ENCODE measurements at places on chromosomes 7 and 10. TPM values are rescaled to one million over a fixed set of nuclear protein-coding genes. Genes with fewer than 3 reads are reported as not detected.

GRCh38 chr7:10855583-10855982, 118.1 kb upstream of the PHF14 start:
- H3K27me3 ChIP-seq, result no peaks in the 10 kb centered on the region
- no peak overlapping the region for H3K4me3 ChIP-seq
- H3K4me1 ChIP-seq, result no peaks in the 10 kb centered on the region
- no peak overlapping the region for H3K27ac ChIP-seq
- peak; percentile 59 for DNase-seq

DNA sequence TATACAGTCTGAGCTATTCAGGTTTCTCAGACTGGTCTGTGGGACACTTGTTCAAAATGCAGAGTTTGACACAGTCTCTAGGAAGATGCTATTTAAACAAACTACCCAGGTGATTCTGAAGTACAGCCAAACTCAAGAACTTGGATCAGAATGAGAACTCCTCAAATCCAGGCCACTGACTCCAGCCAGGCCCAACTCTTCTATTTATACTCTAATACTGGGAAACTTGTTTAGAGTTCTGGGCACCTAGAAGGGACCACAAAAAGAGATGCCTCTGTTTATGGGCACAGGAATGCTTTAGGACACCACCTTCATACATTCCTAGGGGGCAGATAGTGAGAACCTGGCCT, 40.1 kb upstream of the ADD3 start:
- no peak for DNase-seq
- no peak overlapping the region for H3K27ac ChIP-seq
- H3K27me3 ChIP-seq, result no peaks in the 10 kb centered on the region
- H3K4me1 ChIP-seq, result peaks cover 4% of the 10 kb centered on the region
- no peaks in the 10 kb centered on the region for H3K36me3 ChIP-seq
- no peak overlapping the region for H3K4me3 ChIP-seq

DNA sequence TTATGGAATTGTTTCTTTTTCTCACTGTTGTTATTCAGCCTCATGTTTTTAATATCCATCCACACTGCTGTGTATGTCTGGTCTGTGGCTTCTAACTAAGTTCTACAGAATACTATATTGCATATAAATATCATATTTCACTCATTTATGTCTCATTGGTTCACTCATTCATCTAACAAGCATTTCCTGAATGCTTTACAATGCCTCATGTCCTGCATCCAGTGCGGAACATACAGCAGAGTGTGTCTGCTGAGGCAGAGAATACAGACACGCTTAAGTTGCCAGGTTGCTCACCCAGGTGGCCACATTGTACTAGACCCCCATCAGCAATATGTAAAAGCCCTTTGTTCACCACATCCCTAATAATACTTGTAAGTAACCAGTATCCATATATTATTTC, 111.8 kb upstream of the CNTNAP2 start:
- no peaks in the 10 kb centered on the region for H3K27me3 ChIP-seq
- no peak overlapping the region for H3K27ac ChIP-seq
- no peaks in the 10 kb centered on the region for H3K4me1 ChIP-seq

Gene ANKRD2
- total RNA-seq, result 0.67 TPM

DNA sequence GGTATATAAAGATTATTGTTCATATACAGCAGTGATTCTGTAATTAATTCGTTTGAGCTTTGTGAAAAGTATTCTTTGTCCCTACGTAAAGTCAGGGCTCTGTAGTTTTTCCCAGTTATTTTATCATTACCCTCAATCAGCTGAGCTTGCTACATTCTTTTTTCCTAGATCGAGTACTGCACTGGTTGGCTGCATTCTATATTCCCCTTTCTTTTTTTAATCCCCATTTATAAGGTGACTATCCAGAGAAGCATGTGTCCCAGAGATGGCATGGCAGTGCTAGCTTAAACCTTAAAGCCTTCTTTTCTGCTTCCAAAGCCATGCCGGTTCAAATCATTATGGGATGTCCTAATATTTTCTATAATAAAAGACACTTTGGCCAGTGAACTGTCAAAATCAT, 230.1 kb upstream of the CELF2 start:
- no peak for DNase-seq
- H3K27ac ChIP-seq, result peak overlapping the region; percentile 52

DNA sequence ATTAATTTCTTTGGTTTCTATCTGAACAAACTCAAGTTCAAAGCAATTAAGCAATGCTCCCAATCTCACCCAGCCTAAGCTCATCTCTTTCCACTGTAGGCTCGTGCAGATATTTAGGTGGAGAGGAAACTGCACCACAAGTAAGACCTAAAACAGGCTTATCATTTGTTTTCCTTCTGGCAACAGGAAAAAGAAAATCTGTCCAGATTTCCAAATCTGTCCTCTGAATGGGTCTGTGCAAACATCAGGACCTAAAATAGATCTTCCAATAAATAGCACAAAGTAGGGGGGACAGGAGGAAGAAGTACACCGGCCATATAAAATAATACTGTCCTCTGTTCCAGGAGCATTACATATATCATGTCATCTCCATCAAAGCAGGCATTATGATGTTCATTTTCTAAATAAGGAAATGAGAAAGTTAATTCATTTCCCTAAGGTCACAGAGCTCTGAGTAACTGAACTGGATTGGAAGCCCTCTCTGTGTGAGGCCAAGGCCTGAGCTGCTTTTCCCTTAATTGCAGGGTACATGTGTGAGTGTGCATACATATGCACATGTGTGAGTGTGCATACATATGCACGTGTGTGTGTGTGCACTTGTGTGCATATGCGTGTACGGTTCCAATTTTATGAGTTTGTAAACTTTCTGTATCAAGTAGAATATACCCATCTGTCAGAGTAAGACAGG, 92.8 kb upstream of the PARD3 start:
- no peak overlapping the region for H3K4me3 ChIP-seq
- no peaks in the 10 kb centered on the region for H3K36me3 ChIP-seq
- no peaks in the 10 kb centered on the region for H3K4me1 ChIP-seq
- H3K27ac ChIP-seq, result no peak overlapping the region
- H3K27me3 ChIP-seq, result no peaks in the 10 kb centered on the region

Gene CALD1
- 98.6 TPM for total RNA-seq

GRCh38 chr10:14616955-14617730, 157.6 kb downstream of the FAM107B start:
- DNase-seq, result no peak
- peaks cover 13% of the 10 kb centered on the region for H3K4me1 ChIP-seq
- H3K27me3 ChIP-seq, result no peaks in the 10 kb centered on the region

- H3K4me1 ChIP-seq, result peaks cover 21% of the 10 kb centered on the region
- no peak overlapping the region for H3K27ac ChIP-seq
- no peaks in the 10 kb centered on the region for H3K36me3 ChIP-seq
- H3K4me3 ChIP-seq, result no peak overlapping the region
- H3K27me3 ChIP-seq, result peaks cover 22% of the 10 kb centered on the region
These were observed 3.9 kb downstream of the KLRG2 start for GRCh38 chr7:139479620-139480019.

Gene FRG2B
- total RNA-seq, result not detected

Gene MARCHF5
- 8.4 TPM for total RNA-seq

- no peaks in the 10 kb centered on the region for H3K36me3 ChIP-seq
- no peak overlapping the region for H3K4me3 ChIP-seq
- peak; percentile 66 for DNase-seq
- no peak overlapping the region for H3K27ac ChIP-seq
These were observed 580 bp upstream of the ASB10 start for GRCh38 chr7:151187409-151188251.

All from upper lobe of left lung (tissue), 6 donors.